ENCODE measurements at places on chromosomes 5 and 9.

DNA sequence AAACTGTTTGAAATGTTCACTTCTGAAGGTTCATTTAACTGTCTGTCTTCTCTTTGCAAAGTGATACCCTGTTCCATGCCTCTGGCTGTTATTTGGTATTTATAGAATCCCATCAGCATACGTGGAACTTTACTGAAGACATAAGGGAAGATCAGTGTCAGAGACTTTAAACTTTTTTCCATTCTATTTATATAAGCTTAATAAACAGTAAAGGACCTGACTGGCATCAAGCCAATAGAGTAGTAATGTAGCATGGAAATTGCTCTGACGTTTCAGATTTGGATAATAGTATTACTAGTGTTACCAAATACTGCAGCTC lies 94.9 kb upstream of the MINAR2 start:
- no peak for DNase-seq

DNA sequence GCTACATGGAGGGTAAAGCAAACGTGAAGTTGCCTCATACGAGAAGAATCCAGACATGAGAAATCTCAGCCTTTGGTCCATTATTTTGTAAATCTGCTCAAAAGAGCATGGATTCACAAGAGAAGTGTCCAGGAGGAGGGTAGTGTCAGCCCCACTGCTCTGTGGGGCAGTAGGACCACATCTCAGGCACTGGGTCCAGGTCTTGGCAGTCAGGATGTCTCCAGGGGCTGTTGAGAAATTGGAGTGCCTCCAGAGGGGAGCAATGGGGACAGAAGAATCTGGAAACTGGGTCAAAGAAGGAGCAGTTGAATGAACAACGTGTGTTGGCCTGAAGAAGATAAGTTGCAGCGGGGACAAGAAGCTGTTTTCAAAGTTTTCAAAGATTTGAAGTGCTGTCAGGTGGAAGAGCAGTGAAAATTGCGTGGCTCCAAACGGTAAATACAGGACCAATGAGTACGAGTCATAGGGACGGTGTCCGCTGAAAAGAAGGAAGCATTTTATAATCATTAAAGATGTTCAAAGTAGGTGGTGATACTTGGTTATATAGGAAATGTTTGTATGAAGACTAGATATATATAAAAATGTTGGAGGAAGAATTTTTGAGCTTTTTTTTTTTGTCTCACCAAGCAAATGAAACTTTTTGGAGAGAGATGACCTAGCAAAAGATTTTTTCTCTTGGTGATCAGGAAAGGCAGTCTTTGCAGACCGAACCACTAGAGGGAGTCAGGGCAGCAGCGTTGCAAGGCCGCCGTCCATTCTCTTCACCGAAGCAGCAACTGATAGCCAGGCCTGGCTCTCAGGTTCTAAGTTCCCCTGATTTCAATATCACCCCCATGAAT lies 57.1 kb upstream of the ZBED3 start:
- DNase-seq = no peak

DNA sequence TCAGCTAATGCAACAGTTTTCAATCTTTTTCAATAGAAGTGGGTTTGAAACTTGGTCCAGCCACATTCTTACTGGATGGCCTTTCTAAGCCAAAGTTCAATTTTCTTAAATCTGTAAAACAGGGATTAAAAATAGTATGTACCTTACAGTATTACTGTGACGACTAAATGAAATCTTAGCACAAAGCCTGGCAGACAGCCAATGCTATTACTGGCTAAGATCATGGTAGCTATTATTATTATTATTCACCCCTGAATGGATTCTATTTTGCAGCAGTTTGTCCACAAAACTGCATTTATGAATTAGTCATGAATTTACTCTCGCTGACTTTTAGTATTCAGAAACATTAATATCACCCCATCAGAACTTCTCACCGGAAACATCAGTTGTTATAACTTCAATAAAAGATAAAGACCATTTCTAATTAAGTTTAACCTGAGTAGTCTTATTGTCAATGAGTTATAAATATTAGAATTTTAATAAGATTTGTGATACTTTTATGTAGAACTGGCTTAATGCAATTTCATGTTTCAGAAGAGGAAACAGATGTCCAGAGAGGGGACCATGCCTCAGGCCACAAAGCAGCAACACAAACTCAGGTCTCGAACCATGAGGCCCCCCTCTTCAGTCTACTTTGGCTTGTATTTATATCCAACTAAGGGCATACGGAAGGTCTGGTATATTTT lies 468.2 kb downstream of the ARHGEF28 start:
- no peak for DNase-seq

DNA sequence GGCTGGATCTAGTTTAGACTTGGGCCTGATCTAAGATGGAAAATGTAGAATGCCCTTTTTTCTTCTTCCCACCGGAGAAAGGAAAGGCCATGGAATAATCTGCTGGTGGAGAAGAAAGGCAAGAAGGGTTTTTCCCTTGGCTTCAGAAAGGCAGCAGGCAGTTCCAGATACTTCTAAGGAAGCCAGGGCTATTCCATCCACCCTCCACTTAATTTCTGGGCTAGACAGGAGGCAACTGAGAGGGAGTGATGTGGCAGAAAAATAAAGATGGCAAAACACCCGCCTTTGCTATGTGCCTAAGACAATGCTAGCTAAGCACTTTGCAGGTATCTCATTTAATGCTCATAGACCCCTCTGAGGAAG lies 9.9 kb downstream of the MYOZ3 start:
- no peak for DNase-seq

- DNase-seq = no peak
Observed at GRCh38 chr5:74367934-74368333, 272.6 kb downstream of the ENC1 start.
